Stimulated activated CD4-positive, alpha-beta T cell treated with anti-CD3 and anti-CD28 coated beads, Interleukin-1b, Interleukin-23, amount 100 ng/mL, for 4 hours (primary cell): ENCODE measurements at places on chromosomes 12 and 14.

DNA sequence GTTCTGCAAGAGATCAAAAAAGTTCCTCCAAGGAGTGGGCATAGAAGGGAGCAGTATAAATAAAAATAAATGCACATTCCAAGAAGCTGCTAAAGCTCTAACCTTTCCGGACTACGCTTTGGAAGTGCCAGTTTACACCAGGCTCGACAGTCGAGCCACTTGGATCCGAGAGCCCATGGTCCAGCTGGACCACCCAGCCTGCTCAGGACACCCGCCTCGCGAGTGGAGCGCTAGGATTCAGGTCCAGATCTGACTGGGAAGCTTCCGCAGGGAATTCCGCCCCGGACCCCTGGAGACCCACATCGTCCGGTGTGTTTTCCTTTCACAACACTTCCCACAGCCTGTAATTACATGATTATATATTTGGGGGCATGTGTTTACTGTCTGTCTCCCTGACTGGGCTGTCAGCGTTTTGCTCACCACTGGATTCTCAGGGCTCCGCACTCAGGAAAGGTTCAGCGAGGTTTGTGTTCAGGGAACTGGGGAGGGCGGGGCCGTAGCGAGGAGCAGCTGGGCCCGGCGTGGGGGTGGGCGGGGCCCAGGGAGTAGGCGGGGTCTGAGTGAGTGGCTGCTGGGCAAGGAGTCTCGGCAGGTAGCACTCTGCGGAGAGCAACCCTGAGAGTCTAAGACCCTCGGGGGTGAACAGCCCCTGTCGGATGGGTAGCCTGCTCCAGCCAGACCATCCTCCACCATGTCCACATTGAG lies 52.3 kb upstream of the TMEM263 start:
- DNase-seq = peak; percentile 71

GRCh38 chr14:25394791-25395391 lies 344.9 kb upstream of the STXBP6 start:
- DNase-seq = no peak

DNA sequence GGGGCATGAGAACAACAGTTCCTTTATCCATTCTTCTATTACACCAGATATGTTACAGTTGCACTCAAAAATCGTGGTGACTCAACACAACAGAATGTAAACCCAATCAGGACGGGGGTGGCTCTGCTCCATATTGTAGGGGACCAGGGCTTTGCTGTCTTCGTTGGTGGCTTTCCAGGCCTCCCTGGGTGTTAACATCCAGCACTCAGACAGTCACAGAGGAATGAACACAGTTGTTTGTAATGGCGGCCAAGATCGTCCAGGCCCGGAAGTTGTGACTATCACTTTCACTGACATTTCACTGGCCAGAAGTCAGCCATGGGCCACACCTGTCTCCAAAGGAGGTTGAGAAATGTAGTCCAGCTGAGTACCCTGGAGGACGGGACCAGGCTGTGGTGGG lies 204.1 kb downstream of the CACNA1C start:
- DNase-seq = no peak

DNA sequence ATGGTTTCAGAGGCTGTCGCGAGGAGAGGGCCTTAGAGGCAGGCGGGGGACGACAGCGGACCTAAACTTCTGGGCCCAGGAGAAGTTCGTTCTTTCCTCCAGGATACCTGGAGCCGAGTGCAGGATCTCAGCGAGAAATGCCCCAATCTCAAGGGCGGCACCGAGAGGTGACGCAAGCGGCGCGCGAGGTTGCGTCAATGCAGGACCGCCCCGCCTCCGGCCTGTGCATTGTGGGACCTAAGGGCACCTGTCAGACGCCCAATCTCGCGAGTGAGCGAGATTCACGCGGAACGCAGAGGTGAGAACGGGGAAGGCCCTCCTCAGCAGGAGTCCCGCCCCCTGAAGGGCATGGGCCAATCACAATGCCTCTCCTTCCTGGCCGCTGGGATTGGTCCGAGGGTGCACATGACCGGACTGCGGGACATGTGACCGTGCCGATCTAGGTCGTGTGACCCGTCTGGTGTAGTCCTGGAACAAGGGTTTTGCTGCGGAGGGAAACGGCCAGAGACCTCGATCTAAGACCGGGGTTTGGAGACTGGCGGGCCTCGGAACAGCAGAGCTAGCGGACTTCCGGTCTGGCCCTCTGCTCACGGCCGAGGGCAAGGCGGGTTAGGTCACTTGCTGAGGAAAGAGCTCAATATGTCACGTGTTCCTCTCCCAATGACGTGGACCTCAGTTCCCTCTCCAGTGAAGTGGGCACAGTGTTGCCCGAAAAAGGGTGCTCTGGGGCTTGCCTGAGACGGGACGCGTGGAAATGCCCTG lies 16.3 kb upstream of the DYNC1H1 start:
- DNase-seq = peak; percentile 99

DNA sequence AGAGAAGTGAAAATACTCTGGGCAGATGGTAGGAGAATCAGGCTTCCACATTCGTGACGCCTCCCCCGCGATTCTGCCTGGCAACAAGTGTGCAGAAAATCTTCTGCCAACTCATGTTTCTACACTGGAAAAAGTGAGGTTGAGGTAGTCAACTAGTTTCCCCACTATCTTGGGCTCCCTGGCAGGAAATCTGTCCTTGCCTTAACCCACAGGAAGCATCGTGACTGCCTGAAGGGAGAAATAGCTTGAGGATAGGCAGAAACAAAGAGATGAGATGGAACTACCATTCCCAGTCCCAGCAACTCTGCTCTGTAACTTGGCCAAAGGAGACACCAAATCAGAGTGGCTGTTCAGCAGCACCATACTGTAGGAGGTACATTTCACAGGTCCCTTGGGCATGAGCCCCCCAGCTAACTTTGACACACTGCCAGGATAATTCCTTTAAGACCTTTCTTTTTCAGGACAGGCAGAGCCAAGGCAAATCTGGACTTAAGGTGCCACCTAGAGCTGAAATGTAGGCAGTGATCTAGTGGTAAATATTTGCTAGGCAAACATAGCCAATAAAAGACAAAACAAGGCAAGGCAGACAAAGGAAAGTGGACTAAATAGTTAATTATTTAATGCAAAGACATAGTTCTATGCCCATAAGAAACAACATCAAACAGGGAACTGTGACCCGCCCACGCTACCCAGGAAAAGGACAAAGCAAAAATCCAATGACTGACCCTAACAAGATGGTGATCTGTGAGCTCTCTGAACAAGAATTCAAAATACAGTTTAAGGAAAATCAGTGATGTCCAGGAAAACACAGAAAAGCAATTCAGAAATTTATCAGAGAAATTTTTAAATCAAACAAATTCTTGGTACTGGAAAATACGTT lies 205.1 kb downstream of the PTPRO start:
- DNase-seq = no peak

- DNase-seq = no peak
Measured at GRCh38 chr14:24681056-24681455, 47.1 kb upstream of the GZMB start.

GRCh38 chr14:88352698-88353097 lies 29.6 kb upstream of the KCNK10 start:
- DNase-seq = no peak

DNA sequence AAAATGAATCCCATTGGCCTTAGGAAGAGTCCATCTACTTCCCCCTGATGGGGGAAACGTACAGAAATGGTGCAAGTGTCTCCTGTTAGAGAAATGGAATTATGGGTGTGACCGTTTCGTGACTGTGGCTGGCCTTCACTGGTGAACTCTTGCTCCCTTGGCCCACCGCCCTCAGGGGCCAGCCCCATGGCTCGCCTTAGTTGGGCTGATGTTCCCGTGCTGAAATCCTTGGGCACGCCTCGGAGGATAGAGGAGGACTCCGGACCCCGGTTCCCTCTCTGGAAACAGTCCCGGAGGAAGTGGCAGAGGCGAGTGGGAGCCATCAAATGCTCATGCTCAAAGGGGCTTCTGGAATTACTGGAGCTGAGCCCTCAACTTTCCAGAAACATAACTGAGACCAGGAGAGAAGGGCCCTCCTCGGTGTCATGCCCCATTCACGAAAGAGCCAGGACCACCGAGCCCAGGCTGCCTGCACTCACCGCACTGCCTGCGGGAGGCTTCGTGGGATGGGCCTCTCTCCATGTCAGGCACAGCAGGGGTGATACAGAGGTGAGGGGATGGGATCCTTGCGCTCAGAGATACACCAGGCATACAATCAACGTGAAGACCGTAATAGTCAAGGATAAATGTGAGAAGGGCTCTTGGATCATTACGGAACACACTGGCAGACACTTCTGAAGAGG lies 10.1 kb upstream of the CACNA2D4 start:
- no peak for DNase-seq

GRCh38 chr14:34177466-34177865 lies 226.6 kb upstream of the EGLN3 start:
- DNase-seq = no peak

DNA sequence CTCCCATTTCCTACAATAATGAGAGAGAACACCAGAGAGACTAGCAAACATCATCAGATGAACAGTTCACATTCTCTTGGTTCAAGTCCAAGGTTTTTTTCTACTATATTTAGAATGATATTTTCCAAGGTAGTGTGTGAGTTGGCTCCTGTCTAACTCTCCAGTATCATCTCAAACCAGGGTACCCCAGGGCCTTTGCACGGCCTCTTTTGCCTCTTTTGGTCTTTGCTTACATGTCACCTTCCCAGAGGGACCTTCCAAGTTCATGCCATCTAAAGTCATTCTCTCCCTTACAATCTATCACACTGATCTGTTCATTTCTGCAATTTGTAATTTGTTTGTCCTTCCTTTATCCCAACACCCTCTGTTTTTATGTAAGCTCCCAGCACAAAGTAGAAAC lies 264.5 kb downstream of the VRK1 start:
- no peak for DNase-seq

DNA sequence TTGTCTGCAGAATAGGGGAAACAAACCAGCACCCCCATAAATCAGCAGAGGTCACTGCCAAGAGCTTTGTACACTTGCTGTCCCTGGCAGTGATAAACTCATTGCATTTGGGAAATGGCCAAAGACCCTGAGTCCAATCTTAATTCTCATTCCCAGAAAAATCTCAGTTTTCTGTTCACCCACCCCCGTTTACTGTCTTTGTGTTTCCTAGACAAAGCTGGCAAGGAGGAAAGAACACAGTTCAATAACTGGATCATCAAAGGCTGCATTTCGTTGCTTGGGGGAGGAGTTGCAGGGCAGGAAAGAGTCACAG lies 365.1 kb downstream of the DPF3 start:
- DNase-seq = no peak

- DNase-seq = no peak
Measured at GRCh38 chr14:99747582-99748330, 45.5 kb upstream of the EML1 start.

GRCh38 chr14:90777358-90777757 lies 38.9 kb downstream of the TTC7B start:
- no peak for DNase-seq

GRCh38 chr14:104689109-104689880 lies at the start of gene INF2:
TSS of gene INF2 (plus strand) at chr14:104689618. CDS start at chr14:104701366, 11,748 bp downstream.
- peak; percentile 37 for DNase-seq

DNA sequence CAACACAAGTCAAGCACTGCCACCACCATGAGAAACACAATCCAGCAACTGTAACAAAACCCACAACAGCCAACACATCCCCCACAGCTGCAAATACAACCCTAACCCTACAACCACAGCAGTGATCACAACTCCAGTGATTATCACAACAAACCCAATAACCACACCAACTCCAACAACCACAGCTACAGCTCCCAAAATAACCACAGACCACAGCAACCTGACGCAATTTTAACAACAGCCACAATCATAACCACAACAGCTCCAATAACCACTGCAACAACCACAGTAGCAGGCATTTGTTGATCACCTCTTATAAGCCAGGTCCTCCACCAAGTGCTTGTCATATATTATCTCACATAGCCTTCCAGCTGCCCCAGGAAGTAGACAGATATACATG lies 42.2 kb upstream of the FAM181A start:
- DNase-seq = no peak

- no peak for DNase-seq
Measured at GRCh38 chr12:25052914-25053211, 104.0 kb upstream of the BCAT1 start.

GRCh38 chr14:48874711-48875110 lies 711.5 kb downstream of the RPS29 start:
- DNase-seq = no peak

- no peak for DNase-seq
Measured at GRCh38 chr12:19025582-19025981, 104.0 kb upstream of the PLEKHA5 start.

GRCh38 chr14:76828339-76829012 lies 2.3 kb downstream of the LRRC74A start:
- DNase-seq = no peak

DNA sequence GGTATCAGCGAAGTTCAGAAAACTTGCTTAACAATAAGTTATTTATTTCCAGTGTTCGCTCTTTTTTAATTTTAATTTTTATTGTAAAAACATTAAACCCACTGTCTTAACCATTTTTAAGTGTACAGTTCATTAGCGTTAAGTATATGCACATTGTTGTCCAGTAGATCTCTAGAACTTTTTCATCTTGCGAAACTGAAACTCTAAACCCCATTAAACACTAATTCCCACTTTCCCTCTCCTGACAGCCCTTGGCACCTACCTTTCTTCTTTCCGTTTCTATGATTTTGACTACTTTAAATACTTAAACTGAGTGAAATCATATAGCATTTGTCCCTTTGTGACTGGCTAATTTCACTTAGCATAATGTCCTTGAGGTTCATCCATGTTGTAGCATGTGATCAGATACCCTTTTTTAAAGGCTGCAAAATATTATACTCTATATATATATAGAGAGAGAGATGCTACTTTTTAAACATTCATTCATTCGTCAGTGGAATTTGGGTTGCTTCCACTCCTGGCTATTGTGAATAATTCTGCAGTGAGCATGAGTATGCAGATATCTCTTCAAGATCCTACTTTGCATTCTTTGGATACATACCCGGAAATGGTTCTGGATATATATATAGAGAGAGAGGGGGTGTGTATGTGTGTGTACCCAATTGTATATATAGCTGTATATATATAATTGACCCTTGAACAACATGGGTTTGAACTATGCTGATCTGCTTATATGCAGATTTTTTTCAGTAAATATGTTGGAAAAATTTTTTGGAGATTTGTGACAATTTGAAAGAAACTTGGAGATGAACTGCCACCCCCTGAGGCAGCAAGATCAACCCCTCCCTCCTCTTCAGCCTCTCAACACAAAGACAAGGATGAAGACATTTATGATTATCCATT lies 74.7 kb upstream of the EVL start:
- DNase-seq = no peak

DNA sequence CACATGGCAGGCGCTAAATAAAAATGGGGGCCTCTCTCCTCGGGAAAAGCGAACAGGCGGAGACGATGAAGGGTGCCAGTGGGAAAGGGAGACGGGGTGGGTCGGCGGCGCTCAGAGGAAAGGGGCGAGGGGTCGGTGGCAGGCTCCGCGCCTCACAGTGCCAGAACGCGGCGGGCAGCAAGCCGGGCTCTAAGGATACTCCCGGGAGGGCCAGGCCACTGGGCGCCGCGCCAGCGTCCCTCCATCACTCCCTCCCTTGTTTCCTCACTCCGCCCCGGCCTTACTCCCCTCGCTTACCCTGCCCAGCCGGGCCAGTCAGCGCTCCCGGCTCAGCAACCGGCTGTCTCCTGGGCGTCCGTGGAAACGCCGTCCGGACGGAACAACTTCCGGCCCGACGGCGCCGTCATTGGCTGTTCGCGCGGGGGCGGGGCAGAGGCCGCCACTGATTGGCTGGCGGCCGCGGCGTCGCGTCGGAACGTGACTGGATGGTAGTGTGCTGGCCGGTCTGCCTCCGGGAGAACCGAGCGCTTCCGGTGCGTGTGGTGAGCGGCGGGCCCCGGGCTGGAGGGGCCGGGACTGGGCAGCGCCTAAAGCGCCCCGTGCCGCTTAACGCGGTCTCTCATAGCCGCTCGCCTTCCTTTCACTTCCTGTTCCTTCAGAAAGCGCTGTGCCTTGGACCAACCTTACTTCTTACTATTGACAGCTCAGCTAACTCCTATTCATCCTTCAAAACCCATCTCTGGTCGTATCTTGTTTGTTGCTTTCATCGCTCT lies 53.0 kb downstream of the SLC25A47 start:
- peak; percentile 94 for DNase-seq
